ENCODE measurements at places on chromosomes 7 and 10.

DNA sequence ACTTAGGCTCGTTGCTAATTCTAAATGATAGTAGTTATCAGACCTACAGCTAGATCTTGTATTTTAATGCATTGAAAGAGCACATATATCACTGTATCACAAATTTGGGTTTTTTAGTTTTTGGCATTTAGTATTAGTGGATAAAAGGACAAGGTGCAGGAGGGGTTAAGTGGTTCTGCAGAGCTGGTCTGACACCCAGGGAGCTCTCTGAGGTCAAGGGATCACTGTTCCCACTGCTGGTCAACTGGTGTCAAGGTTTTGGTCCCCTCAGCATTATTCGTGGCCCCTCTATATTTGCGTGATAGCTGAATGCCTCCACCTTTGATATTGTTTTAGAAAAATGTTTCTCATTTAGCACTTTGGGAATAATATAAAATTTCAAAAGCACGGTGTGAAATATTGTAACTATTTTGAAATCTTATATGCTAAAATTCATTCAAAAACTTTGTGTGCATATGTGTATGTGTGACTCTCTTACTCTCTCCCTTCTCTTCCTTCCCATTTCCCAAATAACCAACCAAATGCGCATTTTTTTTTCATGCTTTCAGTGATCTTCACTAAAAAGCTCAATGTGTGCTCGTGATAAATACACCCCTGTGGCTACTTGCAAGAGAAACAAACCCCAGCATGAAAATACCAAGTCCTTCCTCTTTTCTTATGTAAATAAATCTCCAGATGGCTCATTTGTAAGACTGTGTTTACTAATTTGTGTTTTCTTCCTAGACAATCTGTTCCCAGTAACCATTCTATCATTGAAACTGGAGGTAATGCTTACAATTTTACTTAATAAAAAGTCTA, 309.2 kb downstream of the FGFR2 start:
- DNase-seq, result no peak

DNA sequence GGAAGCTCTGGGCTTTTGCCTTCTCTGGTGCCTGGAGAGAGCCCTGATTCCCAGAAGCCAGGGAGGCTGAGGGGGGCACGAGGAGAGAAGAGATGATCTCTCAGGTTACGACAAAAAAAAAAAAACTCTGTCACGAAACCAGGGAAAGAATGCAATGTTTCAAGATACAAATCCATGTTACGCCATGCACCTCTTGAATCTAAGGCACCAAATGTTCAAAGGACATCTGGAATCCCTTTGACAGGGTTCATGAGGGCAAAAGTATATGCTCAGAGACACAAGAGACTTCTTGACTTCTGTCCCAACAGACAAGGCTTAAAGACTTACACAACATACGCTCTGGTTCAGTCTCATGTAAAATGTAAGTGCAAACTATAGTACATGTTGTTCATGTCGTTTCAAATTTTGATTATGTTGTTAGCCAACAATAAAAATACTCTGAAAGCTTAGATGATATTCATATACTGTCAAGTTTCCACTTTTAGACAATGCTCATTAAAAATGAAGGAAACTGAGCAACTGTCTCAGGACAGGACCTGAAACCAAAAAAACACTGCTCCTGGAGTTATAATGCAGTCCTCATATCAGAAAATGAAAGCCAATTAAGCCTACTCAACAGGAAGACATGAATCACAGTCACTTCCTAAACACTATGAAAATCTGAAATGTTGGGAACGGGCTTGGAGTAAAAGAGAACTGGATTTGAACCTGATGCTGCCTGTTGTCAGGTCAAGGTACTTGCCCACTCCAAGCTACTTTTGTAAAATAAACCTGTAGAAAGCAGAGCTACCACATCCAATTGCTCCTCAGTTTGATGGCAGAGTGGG, 72.3 kb downstream of the CHCHD3 start:
- DNase-seq, result no peak

- no peak for DNase-seq
Observed at GRCh38 chr7:105590793-105591192, 9.5 kb upstream of the EFCAB10 start.

DNA sequence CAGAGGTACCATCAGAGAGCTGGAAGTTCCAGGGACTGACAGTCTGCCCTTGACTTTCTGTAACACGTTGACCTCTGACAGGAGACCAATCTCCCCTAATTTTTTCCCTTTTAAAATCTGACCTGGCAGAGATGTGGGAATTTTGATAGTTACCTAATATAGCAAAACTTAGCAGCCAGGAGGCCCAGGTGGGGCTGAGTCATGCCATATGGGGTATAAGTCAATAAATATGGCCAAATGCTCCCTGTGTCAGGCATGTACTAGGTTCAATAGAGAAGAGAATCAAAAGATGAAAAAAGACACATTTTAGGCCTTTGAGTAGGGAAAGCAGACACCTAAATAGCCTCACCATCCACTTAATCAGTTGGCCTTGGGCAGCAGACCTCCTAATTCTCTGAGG, 6.1 kb upstream of the GRK5 start:
- no peak for DNase-seq

GRCh38 chr7:139334399-139335150, 6.6 kb upstream of the FMC1 start:
- DNase-seq, result no peak

DNA sequence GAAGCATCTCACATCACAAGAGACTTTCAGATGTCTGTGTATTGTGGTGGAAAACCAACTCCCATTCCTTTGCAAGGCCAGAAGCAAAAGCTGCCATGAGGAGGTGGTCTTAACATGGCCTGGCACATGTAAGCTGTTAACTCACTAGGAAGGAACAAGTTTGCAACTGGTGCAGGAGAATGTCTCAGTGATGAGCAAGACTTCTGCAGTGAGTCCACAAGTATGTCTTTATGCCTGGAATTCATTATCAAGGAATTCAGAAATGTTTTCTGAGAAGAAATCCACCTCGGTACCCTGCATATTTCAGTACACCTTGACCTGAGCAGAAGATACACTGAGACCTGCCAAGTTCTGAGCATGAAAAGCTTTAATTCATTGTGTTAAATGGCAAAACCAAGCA, 1033.1 kb downstream of the NRG3 start:
- DNase-seq, result no peak

GRCh38 chr10:97063271-97063982, 122.3 kb downstream of the SLIT1 start:
- DNase-seq, result no peak

GRCh38 chr7:141306081-141306480, 232.2 kb downstream of the TMEM178B start:
- DNase-seq, result no peak

DNA sequence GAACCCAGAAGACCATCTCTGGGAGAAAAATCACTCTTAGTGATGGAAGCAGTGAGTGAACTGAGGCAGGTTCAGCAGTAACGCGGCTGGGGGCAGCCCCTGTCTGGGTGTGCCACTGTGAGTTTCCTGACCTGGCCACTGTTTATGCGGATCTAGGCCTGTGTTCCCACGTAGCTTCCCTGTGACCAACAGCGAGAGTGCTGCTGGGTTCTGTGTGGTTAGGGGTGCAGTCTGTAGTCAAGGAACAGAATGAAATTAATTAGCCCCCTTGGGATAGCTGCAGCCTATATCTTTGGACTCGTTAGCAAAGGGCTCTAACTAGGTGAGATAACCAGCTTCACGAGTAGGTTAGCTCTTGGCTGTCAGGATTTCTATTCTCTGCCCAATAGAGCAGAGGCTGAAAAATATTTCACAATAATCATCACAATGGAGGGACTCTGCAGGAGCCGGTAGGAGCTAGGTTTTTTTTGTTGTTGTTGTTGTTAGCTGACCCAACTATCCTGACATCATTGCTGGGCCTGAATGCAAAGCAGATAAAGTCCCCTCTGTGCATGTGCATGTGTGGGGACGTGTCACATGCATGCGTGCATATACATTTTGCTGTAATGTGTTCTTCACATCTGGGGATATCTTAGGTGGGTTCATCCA, 164.9 kb downstream of the TMEM178B start:
- no peak for DNase-seq

DNA sequence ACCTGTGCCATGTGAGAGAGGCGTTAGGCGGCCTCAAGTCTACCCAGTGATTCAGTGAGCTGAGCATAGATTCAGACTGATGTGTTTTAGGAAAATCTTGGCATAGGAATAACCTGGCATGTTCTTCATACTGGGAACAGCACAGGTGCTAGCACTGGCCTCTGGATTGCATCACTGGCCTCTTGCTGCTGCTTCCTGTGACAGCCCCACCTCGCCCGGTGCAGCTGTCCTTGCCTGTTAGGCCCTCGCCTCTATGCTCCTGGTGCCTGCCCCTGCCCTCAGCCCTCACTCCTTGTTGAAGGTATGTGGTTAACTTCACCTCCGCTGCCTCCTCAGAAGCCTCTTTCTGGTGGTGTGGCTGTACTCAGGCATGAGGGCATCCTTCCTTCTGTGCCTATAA, 46.2 kb downstream of the BLNK start:
- DNase-seq, result no peak

DNA sequence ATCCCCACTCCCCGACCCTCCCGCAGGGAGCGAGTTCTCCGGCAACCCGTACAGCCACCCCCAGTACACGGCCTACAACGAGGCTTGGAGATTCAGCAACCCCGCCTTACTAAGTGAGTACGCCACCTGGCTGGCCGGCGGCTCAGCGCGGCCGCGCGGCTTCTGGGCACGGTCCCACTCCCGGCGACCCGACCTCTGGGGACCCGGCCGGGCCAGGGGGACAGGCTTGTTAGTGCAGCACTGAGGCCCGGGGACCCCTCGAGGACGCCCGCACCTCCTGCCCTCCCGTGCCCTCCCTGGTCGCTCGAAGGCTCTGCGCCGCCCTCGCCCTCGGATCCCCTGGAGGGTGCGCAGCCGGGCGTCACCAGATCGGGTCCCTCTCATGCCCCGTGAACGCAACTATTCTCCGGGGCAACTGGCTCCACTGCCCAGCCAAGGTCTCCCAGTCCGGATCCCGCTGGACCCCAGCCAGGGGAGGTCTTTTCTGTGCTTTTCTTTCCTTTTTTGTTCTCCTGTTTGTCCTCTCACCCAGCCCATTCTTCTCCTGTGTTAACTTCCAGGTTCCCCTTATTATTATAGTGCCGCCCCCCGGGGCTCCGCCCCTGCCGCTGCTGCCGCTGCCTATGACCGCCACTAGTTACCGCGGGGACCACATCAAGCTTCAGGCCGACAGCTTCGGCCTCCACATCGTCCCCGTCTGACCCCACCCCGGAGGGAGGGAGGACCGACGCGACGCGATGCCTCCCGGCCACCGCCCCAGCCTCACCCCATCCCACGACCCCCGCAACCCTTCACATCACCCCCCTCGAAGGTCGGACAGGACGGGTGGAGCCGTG, 81.8 kb downstream of the PAX2 start:
- DNase-seq, result peak; percentile 38

DNA sequence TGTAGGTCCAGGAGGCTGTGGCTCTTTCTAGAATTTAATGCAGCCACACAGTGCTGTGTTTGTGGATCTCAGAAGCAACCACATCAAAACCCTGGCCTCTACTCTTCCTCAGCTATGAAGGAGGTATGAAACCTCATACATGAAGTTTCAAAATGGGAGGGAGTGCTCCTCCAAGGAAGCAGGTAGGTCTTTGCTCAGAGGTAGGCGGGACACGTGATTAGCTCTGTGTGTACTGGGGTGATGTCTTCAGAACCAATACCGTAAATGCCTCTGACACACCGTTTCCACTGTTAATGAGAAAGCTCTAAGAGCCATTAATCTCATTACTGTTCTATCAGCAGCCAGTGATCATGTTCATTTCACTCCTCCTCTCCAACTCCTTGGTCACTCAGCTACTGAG, 126.1 kb downstream of the PLXNA4 start:
- peak; percentile 39 for DNase-seq

- DNase-seq, result no peak
Observed at GRCh38 chr10:123964953-123965352, 73.3 kb upstream of the CPXM2 start.

DNA sequence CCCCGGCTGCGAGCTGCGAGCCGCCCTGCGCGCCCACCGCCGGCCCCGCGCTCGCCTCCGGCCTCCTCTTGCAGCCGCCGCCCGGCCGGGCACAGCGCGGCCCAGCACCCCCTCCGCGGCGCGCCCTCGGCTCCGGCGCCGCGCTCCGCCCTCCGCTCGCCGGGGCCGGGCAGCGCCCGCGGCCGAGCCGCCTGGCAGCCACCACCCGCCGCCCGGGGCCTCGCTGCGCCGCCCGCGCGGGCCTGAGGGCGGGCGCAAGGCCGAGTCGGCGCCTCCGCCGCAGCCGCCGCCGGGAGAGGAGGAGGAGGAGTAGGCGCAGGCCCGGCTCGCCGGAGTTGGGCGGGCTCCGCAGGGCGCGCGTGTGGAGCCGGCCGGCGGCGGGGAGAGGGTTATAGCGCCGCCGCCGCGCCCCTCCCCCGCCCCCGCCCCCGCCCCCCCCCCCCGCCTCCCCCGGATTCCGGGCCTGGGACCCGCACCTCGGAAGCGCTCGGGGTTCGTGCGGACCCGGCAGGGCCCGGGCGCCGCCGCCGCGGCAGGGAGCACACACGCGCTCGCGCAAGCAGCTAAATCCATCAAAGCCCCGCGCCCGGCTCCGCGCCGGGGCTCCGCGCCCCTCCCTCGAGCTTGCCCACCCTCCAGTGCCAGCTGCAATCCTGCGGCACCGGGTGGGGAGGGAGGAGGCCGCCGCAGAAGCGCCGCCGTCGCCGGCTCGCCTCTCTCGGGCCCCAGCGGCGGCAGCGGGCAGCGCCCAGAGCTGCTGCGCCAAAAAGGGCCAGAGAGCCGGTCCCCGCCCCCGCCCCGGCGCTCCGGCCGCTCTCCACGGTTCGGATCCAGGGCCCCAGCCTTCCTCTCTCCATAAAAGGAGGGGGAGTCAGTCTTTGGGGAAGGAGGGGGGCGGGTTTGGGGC, at the start of gene PDGFA:
PDGFA (minus strand) TSS at position 363 of the 907 bp plus-strand sequence. CDS start 845 bp downstream, outside the sequence.
- peak; percentile 42 for DNase-seq

GRCh38 chr10:126520751-126521317, 132.6 kb upstream of the ADAM12 start:
- no peak for DNase-seq

DNA sequence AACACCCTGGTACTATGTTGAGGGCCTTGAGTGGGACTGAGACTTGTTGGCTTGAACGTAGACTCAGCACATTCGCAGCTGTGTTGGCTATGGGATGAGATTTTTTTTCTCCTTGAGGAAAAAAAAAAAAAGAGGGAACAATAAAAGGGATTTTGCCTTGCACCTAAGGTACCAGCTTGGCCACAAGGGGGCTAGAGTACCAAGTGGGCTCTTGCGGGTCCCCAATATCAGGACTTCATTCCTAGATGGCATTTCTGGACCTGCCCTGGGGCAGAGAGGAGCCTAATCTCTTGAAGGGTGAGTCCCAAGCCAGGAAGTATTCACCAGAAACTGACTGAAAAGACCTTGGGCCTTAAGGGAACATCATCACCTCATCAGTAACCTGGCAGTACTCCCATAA, 1083.6 kb upstream of the PHF14 start:
- no peak for DNase-seq

- DNase-seq, result no peak
Observed at GRCh38 chr7:93036149-93036640, 81.6 kb downstream of the SAMD9 start.

GRCh38 chr7:19020711-19021110, 96.7 kb downstream of the TWIST1 start:
- DNase-seq, result no peak

GRCh38 chr10:48595539-48595932, 9.3 kb downstream of the ARHGAP22 start:
- no peak for DNase-seq
